ENCODE measurements at places on chromosomes 4 and X. TPM values are rescaled to one million over a fixed set of nuclear protein-coding genes. Genes with fewer than 3 reads are reported as not detected.

Gene SOX3
- not detected for total RNA-seq

Gene CORIN
- total RNA-seq, result 0.63 TPM

Gene CSAG2
- total RNA-seq, result not detected

DNA sequence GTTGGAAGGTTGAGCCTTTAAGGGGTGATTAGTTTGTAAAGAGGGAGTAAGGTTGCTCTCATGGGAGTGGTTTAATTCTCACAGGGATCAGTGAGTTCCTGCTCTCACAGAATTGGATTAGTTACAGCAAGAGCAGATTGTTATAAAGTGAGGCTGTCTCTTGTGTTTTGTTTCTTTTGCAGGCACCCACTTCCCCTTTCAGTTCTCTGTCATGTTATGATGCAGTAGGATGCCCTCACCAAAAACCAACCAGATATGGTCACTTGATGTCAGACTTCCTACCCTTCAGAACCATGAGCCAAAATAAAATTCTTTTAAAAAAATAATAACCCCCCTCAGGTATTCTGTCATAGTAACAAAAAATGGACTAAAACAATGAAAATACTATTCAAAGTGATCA lies 19.9 kb upstream of the IGSF1 start:
- H3K4me3 ChIP-seq, result no peak overlapping the region
- no peaks in the 10 kb centered on the region for H3K27me3 ChIP-seq
- DNase-seq, result no peak
- H3K4me1 ChIP-seq, result no peaks in the 10 kb centered on the region

- H3K36me3 ChIP-seq, result no peaks in the 10 kb centered on the region
- no peaks in the 10 kb centered on the region for H3K4me1 ChIP-seq
- DNase-seq, result peak; percentile 11
- no peak overlapping the region for H3K4me3 ChIP-seq
- H3K27me3 ChIP-seq, result no peaks in the 10 kb centered on the region
- no peak overlapping the region for H3K27ac ChIP-seq
These were observed 608.1 kb downstream of the MID1IP1 start for GRCh38 chrX:39409246-39409917.

DNA sequence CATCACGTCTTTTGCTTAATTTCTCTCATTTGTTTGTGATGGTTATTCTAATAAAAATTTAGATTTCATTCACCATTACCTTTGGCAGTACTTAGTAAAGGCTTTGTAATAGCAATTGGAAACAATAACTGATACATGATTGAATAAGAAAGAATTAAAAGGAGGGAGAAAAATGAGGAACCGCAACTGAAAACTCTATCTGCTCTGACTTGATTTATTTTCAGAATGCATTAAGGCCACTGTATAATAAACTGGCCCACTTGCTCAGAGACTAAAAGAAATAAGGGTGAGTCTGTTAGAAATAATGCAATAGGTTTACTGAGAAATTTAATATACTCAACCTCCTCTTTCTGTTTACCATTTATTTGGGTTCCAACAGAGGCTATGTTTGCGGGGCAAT lies 351.5 kb downstream of the TMA16 start:
- DNase-seq, result no peak
- no peak overlapping the region for H3K4me3 ChIP-seq
- no peak overlapping the region for H3K27ac ChIP-seq
- H3K27me3 ChIP-seq, result no peaks in the 10 kb centered on the region
- H3K4me1 ChIP-seq, result no peaks in the 10 kb centered on the region
- H3K36me3 ChIP-seq, result no peaks in the 10 kb centered on the region

- H3K27me3 ChIP-seq, result no peaks in the 10 kb centered on the region
- no peak overlapping the region for H3K27ac ChIP-seq
- no peak for DNase-seq
- no peaks in the 10 kb centered on the region for H3K36me3 ChIP-seq
These were observed 158.8 kb downstream of the ATP10D start for GRCh38 chr4:47643845-47644244.

GRCh38 chrX:108199691-108200090 lies 108.1 kb downstream of the ATG4A start:
- no peaks in the 10 kb centered on the region for H3K27me3 ChIP-seq
- H3K4me3 ChIP-seq, result no peak overlapping the region
- H3K27ac ChIP-seq, result no peak overlapping the region

GRCh38 chrX:65610040-65610439 lies 57.4 kb upstream of the MSN start:
- peak; percentile 14 for DNase-seq
- no peaks in the 10 kb centered on the region for H3K36me3 ChIP-seq
- no peaks in the 10 kb centered on the region for H3K27me3 ChIP-seq
- H3K27ac ChIP-seq, result no peak overlapping the region
- peaks cover 12% of the 10 kb centered on the region for H3K4me1 ChIP-seq

DNA sequence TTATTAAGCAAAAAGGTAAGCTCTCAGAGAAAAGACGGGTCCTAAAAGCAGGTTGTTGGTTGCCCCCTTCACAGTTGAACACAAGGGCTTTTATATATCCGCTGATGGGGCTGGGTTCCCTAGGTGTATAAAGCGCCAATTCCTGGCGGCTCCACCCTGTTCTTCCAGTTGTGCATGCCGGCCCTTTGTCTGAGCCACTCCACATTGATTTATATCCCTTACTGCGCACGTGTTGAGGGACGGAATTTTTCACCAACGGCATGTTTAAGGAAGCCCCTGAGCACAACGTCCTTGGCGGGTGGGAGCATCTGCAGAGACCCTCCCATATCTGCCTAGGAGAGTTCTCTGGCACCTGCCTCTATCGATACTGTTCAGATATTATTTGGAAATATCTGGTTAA lies 135.7 kb downstream of the DTHD1 start:
- DNase-seq, result no peak
- H3K4me3 ChIP-seq, result no peak overlapping the region
- H3K36me3 ChIP-seq, result no peaks in the 10 kb centered on the region
- H3K4me1 ChIP-seq, result no peaks in the 10 kb centered on the region
- H3K27me3 ChIP-seq, result no peaks in the 10 kb centered on the region

DNA sequence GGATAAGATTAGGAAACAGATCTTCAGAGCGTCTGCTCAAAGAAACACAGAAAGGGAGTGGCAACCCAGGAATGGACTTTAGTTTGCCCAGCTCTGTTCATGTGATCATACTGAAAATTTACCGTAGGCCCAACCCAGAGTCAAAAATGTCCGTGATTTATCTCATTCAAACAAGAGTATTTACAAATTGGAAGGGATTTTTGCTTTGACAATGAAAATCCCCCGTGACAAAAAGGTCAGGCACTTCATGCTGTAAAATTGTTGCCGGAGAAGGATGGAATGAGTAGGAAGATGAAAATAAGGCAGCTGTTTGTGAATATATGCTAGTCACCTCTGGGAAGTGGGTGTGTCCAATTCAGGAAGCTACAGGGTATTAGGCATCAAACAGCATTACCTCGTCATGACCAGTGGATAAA lies 1.2 kb downstream of the SULT1B1 start:
- H3K27ac ChIP-seq, result no peak overlapping the region
- no peak overlapping the region for H3K4me3 ChIP-seq
- no peaks in the 10 kb centered on the region for H3K36me3 ChIP-seq
- peaks cover 17% of the 10 kb centered on the region for H3K4me1 ChIP-seq

GRCh38 chrX:80803495-80803894 lies 6.2 kb downstream of the BRWD3 start:
- no peaks in the 10 kb centered on the region for H3K27me3 ChIP-seq
- DNase-seq, result no peak
- H3K4me1 ChIP-seq, result no peaks in the 10 kb centered on the region

DNA sequence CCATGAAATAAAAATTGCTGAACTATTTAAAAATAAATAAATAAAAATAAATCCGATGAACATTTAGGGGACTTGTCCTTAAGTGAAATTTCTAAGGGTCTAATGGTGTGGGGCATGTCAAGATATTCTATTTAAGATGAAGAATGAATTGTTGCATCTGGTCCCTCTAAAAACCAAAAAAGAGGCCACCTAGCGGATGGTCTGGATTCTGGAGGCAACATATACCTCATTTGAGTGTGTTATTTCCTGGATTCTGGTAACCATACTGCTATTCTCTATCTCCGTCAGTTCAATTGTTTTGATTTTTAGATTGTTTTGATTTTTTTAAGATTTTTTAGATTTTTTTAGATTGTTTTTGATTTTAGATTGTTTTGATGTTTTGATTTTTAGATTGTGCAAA lies 28.3 kb downstream of the AGTR2 start:
- H3K4me3 ChIP-seq, result no peak overlapping the region
- no peak overlapping the region for H3K27ac ChIP-seq
- no peaks in the 10 kb centered on the region for H3K36me3 ChIP-seq
- H3K27me3 ChIP-seq, result no peaks in the 10 kb centered on the region
- DNase-seq, result peak; percentile 2

- DNase-seq, result no peak
- H3K27ac ChIP-seq, result no peak overlapping the region
- no peaks in the 10 kb centered on the region for H3K36me3 ChIP-seq
These were observed 34.7 kb upstream of the LGI2 start for GRCh38 chr4:25065431-25065858.

GRCh38 chr4:71322425-71322824 lies 16.4 kb upstream of the SLC4A4 start:
- no peaks in the 10 kb centered on the region for H3K27me3 ChIP-seq
- no peak overlapping the region for H3K27ac ChIP-seq

- peak; percentile 12 for DNase-seq
- no peaks in the 10 kb centered on the region for H3K4me1 ChIP-seq
- no peak overlapping the region for H3K27ac ChIP-seq
- no peaks in the 10 kb centered on the region for H3K36me3 ChIP-seq
- H3K4me3 ChIP-seq, result no peak overlapping the region
These were observed 4.4 kb upstream of the PRKX start for GRCh38 chrX:3717742-3718420.

DNA sequence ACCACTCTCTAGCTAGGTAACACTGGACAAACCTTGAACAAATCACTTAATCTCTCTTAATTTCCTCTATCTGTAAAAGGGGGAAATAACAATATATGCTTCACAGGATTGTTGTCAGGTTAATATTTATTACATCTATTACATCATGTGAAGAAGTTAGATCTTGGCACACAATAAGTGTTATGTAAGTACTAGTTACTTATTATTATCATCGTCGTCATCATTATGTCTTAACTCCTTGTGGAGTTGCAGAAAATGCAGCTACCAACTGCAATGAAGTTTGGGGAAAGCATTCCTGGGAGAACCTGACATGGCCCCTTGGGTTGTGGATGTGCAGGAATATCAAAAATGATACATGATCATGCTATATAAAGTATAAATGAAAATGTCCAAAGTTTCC lies 4.8 kb upstream of the JCHAIN start:
- H3K36me3 ChIP-seq, result no peaks in the 10 kb centered on the region
- no peaks in the 10 kb centered on the region for H3K27me3 ChIP-seq
- no peak overlapping the region for H3K27ac ChIP-seq

- H3K4me1 ChIP-seq, result no peaks in the 10 kb centered on the region
- H3K27me3 ChIP-seq, result no peaks in the 10 kb centered on the region
- DNase-seq, result no peak
- no peaks in the 10 kb centered on the region for H3K36me3 ChIP-seq
These were observed 363.3 kb upstream of the MAGEB2 start for GRCh38 chrX:29851857-29852605.

GRCh38 chr4:80694171-80694570 lies 336.3 kb upstream of the BMP3 start:
- no peaks in the 10 kb centered on the region for H3K27me3 ChIP-seq
- no peak overlapping the region for H3K27ac ChIP-seq
- H3K36me3 ChIP-seq, result no peaks in the 10 kb centered on the region
- H3K4me3 ChIP-seq, result no peak overlapping the region
- no peak for DNase-seq
- H3K4me1 ChIP-seq, result no peaks in the 10 kb centered on the region

- H3K27me3 ChIP-seq, result no peaks in the 10 kb centered on the region
- H3K4me3 ChIP-seq, result no peak overlapping the region
- no peak for DNase-seq
- peaks cover 36% of the 10 kb centered on the region for H3K4me1 ChIP-seq
- no peaks in the 10 kb centered on the region for H3K36me3 ChIP-seq
These were observed 24.6 kb downstream of the BEX3 start for GRCh38 chrX:103400931-103401330.
